ENCODE measurements at places on chromosomes 6 and 20.

DNA sequence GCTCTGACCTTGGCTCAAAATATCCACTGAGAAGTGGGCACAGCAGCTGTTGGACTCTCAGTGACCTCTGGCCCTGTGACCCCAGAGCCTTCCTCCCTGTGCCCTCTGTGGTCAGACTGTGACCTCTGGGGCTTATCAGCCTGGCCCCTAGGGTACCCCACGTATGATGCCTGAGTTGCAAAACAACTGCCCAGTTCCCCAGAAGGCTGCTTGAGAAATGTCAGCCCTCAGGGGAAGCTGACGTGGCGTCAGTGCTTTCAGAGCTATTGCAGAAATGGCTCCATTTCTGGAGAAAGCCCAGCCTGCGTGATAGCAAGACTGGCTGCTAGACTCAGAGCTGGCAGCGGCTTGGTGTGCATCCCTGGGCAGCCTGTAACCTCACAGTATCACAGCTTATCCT, 31.5 kb upstream of the TGM2 start:
- DNase-seq: peak; percentile 84

- DNase-seq: no peak
Measured at GRCh38 chr6:8743170-8743745, 307.9 kb upstream of the SLC35B3 start.

GRCh38 chr20:53857723-53858236, 212.6 kb downstream of the BCAS1 start:
- no peak for DNase-seq

GRCh38 chr20:51303731-51304670, 238.5 kb downstream of the NFATC2 start:
- DNase-seq: no peak

DNA sequence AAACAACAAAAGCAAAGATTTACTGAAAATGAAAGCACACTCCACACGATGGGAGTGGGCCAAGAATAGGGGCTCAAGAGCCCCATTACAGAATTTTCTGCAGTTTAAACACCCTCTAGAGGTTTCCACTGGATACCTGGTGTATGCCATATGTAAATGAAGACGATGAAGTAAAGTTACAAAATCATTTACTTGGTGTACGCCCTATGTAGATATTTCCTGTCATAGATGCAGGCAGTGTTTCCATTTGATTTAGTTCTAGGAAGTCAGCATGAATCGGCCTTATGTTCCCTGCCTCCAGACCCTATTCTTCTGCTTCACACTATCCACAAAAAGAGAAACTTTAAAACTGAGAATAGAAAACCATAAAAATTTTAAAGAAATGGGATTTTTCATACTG, 404.4 kb upstream of the GJE1 start:
- DNase-seq: no peak

GRCh38 chr6:39593646-39594045, 131.6 kb downstream of the KIF6 start:
- DNase-seq: no peak

GRCh38 chr20:57803508-57804005, 93.7 kb upstream of the PMEPA1 start:
- no peak for DNase-seq

DNA sequence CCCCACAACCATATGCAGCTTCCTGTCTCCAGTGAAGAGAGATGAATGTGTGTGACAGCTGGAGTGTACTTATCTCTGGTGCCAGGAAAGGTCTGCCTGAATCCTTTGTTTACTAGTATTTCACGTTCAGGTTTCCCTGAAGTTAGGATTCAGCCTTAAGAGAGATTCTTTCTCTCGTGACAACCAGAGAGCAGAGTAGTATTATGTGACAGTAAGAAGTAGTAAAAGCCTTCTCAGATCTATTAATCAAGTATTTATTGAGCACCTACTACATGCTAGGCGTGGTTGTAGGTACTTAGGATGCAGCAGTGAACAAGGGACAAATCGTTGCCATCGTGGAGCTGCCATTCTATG, 949 bp downstream of the KIFC1 start:
- no peak for DNase-seq

DNA sequence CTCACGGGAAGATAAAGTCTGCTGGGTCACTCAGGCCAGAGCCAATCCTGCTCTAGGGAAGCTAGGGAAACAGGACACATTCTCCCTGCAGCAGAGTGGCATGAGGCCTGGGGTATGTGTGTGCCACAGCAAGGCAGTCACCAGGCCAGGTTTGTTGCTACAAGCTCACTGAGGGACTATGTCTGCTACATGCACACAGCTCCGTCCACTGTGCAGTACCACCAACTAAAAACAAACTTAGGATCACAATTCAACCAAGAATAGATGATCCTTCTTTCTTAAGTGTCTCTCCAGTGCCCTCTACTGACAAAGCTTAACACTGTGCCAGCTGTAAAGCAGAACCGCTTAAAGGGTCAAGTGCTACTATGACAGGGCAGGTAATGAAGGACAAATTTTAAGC, 192.5 kb downstream of the PTPRK start:
- no peak for DNase-seq

- no peak for DNase-seq
Measured at GRCh38 chr6:33742092-33742491, 4.6 kb downstream of the IP6K3 start.

GRCh38 chr20:17972121-17972520, 3.3 kb downstream of the MGME1 start:
- no peak for DNase-seq

- no peak for DNase-seq
Measured at GRCh38 chr6:106037060-106037459, 49.1 kb upstream of the PRDM1 start.

- no peak for DNase-seq
Measured at GRCh38 chr6:8492536-8493133, 57.3 kb upstream of the SLC35B3 start.

DNA sequence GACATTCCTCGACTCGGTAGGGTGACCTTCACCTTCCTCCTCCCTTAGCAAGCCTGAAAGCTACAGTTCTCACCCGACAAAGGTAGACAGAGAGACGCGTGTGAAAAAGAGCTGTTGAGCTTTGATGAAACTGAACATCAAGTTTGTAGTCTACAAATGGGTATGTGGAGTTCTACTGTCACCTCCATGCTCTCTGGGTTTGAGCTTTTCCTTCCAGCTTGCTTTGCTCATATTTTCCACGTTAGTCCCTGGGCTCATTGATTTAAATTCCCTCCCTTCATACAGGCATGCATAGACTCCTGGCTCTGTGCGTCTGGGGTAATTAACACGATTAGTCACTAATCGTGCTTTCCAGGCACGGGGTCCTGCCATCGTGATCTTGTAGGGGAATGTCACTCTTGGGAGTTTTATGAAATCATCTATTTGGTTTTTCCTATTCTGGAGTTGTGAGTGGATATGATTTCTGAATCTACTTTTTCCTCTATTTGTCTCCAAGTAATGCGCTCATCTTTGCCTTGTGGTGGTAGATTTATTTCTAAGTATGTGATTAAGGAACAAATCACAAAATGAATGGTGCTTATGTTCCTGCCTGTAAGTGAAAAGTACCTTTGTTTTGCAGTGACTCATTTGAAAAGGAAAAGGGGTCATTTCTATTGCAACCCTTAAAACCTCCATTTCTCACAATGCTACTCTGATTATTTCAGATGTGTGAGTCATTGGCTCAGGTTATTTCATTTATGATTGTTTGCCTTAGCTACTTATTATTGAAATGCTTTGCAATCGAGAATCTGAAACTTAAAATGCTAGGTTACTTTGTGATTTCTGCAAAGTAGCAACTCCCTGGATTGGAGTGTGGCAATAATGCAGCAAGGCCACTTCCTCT, 154.6 kb downstream of the ZDHHC14 start:
- DNase-seq: peak; percentile 43

DNA sequence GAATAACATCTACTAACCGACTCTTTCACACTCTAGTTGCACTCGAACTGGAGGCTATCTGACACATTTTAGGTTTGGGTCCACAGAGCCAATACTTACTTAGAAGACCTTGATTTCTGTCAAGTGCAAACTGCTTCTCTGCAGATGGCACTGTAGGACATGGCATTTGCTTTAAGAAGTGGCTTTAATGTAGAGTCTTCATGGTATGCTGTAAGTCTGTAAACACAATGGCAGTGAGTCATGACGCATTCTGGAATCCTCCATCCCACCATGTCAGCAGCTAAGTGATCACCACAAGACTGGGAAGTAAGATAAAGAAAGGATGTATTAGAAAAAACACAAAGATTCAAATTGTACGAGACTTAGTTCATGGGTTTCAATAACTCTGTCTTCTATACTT, 377.0 kb upstream of the NOX3 start:
- no peak for DNase-seq

DNA sequence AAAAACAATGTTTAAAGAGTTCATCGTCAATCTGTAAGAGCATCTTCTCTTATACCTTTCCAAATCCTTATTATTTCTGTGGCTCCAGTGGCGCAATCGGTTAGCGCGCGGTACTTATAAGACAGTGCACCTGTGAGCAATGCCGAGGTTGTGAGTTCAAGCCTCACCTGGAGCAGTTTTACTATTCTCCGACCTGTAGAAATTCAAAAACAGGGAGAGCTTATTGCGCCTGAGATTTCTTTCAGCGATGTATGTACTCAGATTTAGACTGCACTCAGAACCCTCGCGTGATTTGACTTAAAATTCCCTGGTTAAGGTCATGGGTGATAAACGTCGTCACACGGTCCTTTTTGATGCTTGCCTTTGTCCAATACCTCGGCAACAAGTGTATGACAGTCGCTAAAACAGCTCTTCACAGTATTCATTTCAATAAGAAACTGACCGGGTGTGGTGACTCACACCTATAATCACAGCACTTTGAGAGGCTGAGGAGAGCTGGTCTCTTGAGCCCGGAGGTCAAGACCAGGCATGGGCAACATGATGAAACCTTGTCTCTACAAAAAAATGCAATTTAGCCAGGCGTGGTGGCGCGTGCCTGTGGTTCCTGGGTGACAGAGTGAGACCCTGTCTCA, 11.9 kb downstream of the GPX5 start:
- no peak for DNase-seq

DNA sequence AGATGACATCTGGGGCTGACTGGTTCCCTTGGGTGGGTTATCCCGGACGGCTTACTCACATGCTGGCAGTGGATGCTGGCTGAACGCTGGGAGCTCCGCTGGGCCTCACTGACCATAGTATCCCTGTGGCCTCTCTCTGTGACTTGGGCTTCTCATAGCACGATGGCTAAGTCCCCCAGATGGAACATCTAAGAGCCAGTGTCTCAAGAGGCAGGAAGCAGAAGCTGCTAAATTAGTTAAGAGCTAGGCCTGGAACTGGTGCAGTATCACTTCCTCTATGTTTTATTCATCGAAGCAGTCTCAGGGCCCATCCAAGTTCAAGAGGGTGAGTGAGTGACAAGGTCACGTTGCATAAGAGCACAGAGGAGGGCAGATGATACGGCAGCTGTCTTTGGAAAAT, 116.5 kb upstream of the LAMP5 start:
- DNase-seq: no peak

DNA sequence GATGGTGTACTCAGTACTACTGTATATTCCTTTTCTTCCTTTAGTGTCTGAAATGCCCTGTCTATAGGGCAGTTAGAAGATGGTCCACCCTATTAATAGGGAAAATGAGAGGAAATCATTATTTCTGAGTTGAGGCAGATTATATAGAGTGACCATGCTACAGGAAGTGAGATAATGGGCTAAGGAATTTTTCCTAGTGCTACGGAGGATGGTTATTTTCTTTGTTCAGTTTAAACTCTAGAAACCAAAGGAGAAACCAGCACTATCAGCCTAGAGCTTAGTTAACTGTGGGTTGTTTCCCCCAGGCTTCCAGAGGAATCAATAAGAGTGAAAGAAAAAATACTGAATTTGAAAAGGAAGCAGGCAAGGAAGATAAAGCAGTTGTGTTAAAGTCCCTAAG, 474 bp downstream of the TSBP1 start:
- no peak for DNase-seq

GRCh38 chr6:14108571-14109410, 8.8 kb upstream of the CD83 start:
- no peak for DNase-seq

DNA sequence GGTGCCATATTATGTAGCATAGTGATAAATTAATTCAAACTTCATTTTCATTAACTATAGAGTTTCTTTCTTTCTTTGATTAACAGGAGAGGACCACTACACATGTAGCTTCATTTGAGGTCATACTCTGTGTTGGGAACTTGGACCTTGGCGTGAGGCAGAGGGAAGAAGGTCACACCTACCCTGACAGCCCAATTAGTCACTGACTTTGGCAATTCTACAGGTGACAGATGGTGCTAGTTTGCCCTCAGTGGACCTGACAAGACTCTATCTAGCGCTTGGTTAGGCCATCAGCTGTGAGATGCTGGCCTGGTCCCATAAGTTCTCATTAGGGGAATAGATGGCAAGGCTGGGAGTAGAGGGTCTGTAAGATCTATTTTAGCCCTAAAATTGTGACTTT, 14.2 kb downstream of the SLX4IP start:
- no peak for DNase-seq

- DNase-seq: no peak
Measured at GRCh38 chr6:154123155-154123956, 84.3 kb downstream of the OPRM1 start.

- no peak for DNase-seq
Measured at GRCh38 chr6:149844480-149844879, 19.7 kb downstream of the LRP11 start.

DNA sequence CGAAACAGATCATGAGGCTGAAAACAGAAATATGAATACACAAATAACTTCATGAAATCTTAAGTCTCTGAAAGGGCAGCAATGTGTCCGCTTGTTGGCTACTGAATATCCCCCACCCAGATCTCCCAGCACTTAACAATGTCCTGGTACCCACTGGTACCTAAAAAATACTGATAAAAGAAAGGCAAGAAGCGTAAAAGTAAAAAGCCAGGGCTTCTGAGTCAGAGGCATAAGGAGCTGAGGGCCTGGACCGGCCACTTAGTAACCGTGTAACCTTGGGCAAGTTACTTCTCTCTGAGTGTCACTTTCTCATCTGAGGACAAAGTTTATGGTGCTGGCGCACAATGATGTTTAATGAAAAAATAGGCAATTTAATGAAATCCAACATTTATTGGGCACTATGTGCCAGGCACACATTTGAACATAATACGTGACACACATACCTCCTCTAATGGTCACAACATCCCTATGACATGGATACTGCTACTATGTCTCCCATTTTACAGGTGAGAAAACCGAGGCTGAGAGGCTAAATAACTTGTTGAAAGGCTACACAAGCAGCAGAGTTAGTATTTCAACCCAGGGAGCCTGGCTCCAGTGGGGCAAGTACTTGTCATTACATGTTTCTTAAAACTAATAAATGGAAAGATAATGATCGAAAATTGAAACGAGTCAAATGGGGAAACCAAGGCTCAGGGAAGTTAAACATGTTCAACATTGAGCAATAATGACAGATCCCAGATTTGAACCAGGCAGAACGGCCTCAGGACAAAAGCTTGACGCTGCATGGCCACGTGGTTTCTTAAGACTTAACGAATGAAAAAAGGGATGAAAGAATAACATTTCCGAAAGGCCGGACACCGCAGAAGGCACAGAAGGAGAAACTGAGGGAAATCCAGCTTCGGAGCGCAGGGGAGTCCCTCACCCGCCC, 828 bp downstream of the TP53RK start:
- no peak for DNase-seq

All from AG09319 (cell line).